ENCODE measurements at places on chromosomes 11 and 22.

DNA sequence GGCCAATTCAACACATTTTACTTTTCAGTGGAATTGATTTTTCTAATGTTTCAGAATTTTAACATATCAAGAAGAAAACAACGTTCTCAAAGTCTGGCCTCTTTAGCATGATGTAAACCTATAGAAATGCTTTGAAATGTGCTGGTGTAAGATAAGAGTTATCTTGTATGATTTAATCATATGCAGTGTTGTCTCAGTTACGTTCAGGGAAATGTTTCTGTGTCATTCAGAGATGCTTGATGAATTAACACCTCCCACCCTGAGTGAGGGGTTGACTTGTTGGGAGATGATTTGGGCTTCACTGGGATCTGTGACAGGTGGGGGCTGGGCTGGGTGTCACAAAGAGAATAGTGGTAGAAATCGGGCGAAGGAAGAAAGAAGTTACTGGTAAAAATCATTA, 15.7 kb upstream of the MYO18B start:
- DNase-seq = no peak

- no peak for DNase-seq
These were observed 144.3 kb downstream of the TEAD1 start for GRCh38 chr11:12818333-12819015.

GRCh38 chr11:32309530-32310213, 125.7 kb downstream of the WT1 start:
- DNase-seq = no peak

DNA sequence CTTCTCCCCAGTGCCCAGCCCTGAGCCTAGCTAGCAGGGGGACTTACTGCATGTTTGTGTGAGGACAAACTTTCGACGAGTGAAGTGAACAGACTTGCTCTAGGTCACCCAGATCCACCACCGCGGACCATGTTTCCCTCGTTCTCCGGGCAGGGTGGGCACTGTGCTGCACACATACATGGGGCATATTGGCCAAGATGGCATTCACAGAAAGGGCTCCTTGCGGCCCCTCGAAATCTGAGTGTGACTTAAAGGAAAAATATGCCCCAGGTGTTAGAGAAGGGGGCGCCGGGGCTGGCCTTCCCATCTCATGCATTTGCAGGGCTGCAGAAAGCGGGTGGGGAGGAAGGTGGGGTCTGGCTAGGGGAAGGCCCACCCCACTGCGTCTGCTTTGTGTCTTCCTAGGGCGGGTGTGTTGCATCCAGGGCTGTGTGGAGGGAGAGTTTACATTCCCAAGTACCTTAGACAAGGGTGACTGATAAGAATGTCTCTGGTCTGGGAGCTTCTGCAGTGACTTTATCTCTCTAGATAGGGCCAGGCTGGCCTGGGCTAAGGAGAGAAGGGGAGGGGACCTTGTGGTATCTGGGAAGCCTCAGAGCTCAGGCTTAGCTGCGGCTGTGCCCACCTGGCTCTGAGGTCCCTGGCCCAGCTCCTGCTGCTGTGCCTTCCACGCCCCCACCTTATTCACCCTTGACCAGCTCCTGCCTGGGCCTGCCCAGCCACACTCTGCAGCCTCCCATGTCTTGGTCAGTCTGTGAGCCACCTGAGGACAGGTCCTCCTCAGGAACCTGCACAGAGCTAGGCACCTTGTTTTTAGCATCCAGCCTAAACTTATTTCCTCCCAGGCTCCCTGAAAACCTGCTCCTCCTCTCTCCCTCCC, 45.8 kb downstream of the LRRC32 start:
- no peak for DNase-seq

GRCh38 chr11:58358969-58359368, at the start of gene OR5B17:
TSS of gene OR5B17 (minus strand) at chr11:58359069. CDS start at chr11:58359069, 0 bp downstream.
- no peak for DNase-seq

DNA sequence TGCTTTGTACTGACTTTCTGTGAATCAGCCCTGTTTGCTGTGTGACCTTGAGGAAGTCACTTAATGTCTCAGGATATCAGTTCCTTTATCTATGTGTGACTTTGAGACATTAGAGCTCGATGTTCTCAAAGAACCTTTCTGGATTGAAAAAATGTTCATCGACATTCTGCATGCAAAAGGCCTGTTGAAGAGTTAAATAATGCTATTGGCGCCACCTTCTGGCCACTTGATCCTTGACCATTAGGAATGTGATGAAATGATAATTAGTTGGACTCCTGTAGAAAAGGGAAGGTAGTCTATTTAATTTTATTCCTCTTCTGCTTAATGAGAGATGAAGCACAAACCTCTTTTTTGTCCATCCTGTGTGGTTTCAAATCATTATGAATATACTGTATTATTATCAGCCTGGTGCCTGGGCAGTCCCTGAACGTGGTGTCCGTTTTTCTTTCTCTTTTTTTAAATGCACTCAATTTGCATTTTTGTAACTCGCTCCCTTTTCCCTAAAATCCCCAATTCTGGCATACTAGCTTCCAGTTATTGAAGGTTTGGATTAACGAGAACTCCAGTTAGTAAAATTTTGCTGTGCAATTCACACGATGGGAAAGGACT, 20.7 kb downstream of the ELF5 start:
- peak; percentile 22 for DNase-seq

- no peak for DNase-seq
These were observed 1.1 kb upstream of the GAB2 start for GRCh38 chr11:78418584-78419211.

- no peak for DNase-seq
These were observed 105.7 kb upstream of the B3GAT1 start for GRCh38 chr11:134517621-134518293.

GRCh38 chr11:114392735-114393667, 7.3 kb downstream of the C11orf71 start:
- DNase-seq = no peak

DNA sequence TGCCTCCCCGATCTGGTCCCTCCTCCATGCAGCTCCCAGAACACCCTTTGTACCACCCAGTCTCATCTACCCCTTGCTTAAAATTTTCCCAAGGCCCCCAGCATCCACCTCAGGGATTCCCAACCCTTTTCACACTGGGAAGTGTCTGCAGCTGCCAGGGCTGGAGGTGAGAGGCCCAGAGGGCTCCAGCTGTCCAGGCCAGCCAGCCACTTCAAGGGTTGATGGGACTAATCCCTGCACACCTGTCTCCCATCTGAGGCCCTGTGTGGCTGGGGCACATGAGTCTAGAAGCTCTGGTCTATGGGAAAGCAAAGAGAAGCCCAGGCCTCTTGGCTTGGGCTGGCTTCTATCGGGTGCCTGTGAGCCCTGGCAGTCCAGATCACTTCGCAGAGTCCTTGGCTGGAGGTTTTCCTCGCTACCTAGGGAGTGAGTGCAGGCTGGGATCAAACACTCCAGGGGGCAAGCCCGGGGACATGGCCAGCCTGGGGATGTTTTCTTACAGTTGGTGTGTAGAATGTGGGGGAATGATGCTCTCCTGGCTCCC, 41.1 kb upstream of the TPBGL start:
- DNase-seq = no peak

GRCh38 chr11:86442827-86443226, 68.1 kb downstream of the CCDC81 start:
- no peak for DNase-seq

DNA sequence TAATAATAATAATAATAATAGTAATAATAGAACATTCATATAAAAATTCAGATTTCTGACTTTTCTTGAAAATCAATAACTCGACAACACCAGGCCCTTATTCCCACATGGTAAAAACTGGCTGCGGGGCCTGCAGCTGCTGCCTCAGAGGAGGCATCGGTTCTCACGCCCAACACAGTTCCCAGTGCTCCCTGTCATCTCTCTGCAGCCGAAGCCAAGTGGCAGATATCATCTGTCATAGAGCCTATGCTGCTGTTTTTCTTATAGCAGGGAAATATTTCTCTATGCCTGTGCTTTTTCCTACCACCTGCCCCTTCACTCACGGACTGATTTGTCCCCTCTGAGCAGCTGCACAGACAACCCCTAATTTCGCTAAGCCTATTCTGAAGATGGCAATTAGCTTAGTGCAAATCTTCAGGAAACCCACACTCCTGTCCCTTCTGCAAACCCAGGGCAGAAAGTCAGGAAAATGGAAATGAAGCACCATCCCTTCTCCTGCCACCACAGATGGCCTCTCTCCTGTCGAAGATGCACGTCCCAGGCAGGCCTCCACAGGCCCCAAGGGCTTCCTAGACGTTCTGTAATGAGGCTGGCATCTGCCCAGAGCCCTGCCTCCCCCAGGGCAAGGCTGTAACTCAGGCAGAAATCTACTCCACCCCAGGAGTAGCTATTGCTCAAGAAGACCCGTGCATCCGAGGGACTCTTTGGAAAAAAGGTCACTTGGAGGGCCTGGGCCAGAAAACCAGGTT, 66.7 kb downstream of the SYN3 start:
- no peak for DNase-seq

DNA sequence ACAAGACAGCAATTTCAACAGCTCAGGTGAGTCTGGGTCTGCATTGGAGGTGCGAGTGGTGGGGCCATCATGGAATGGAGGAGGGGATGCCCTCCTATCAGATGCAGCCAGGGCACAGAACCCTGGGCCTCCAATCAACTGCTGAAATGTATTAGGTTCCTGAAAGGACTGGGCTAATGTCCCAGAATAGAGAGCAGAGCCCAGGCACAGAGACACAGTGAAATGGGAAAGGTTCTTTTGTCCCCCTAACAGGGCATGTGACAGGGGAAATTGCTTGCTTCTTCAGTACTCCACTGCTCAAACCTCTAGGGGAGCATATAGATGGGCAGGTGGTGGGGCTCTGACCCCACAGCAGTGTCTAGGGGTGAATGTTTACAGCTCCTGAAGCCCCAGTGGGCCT, 87.3 kb upstream of the CLPB start:
- no peak for DNase-seq

DNA sequence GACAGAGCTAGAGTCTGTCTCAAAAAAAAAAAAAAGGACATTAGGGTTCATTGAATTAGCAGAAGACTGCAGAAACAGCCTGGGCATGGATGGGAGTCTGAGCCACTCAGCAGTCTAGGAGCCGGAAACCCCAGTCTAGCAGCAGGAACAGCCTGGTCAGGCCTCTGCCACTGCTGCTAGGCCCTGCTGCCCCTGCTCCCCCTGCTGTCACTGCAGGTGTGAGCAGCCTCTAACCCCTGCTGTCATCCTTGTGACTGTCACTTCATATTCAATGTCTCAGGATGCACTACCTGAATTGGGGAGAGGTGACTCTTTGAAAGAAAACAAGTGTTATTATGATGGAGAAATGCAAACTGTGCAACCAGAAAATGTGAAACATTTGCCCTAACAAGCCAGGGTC, 7.0 kb upstream of the DDX17 start:
- DNase-seq = no peak

- no peak for DNase-seq
These were observed 191.9 kb downstream of the SWAP70 start for GRCh38 chr11:9855579-9856287.
